SJSA1 (cell line): ENCODE measurements at places on chromosomes 7 and 10. TPM values are rescaled to one million over a fixed set of nuclear protein-coding genes. Genes with fewer than 3 reads are reported as not detected.

Gene IGFBP3
- 101 and 118 TPM in 2 replicates for total RNA-seq

Gene WDFY4
- 0.16 TPM in 1 of 2 replicates, not detected in the other for total RNA-seq

Gene PHF14
- total RNA-seq: 26.9 and 44.5 TPM in 2 replicates

Gene UTF1
- not detected in 2 replicates for total RNA-seq

Gene MYO1G
- 0.11 TPM in 1 of 2 replicates, not detected in the other for total RNA-seq

Gene PLEKHS1
- total RNA-seq: 0.03 TPM in 1 of 2 replicates, not detected in the other

Gene ASAH2
- total RNA-seq: 1.9 TPM in 1 of 2 replicates, not detected in the other

Gene LDB3
- 1.1 and 1.4 TPM in 2 replicates for total RNA-seq

Gene LRRC18
- not detected in 2 replicates for total RNA-seq

Gene PGAM2
- total RNA-seq: 0.13 TPM in 1 of 2 replicates, not detected in the other
